ENCODE measurements at places on chromosomes 12 and 14. TPM values are rescaled to one million over a fixed set of nuclear protein-coding genes. Genes with fewer than 3 reads are reported as not detected.

- no peak for DNase-seq
Measured at GRCh38 chr12:1518591-1519516, 75.5 kb downstream of the FBXL14 start.

Gene DAZAP2
- total RNA-seq = 143 TPM

DNA sequence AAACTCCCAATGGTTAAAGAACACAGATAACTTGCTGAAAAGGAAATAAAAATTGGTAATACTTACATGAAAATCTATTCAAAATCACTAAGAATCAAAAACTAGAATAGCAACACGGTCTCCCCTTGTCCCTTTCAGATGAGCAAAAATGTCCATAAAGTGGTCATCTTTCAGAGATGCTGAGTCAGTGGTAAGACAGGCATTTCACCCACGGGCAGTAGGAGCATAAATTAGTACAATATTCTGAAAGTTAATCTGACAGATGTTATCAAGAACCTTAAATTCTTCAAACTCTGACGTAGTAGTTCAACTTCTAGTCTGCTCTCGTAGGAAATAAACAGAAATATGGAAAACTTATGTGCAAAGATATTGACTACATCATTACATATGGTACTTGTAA lies 33.1 kb upstream of the GNPNAT1 start:
- DNase-seq = no peak

DNA sequence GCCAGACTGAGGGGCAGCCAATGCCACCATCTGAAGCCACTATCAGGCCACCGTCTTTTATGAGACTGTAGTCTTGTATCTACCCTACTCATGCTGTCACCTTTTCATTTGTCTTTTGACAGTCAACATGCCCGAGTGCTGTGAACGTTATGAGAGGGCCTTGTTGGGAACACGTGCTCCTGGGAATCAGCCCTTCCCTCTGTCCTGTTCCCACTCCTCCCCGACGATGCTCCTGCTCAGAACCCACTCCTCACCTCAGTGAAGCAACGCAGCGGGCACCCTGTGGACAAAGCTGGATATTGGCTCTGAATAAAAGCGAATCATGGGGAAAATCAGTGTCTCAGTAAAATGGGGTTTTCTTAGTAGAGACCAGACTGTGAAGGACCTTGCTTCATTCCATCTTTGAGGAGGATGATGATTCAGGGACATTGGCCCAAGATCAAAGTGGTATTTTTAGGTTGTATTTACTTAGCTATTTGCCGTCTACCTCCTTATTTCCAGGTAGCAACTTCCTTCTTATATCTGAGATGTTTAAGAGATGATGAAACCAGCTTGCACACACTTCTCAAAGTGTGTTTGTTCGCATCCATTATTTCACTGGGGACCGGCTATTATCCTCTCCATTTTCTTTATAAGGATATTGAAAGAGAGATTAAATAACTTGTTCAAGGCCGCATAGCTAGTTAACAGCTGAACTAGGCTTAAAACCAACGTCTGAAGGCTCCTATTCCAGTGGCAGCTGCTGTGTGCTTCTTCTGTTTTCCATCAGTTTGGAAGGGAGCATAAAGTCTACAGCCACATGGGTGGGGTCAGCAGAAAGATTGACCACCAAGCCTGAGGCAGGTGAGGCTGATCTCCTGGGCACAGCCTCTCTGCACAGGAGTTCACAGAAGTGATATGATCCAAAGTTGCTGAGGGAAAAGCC lies 43.9 kb upstream of the CTDSP2 start:
- no peak for DNase-seq

DNA sequence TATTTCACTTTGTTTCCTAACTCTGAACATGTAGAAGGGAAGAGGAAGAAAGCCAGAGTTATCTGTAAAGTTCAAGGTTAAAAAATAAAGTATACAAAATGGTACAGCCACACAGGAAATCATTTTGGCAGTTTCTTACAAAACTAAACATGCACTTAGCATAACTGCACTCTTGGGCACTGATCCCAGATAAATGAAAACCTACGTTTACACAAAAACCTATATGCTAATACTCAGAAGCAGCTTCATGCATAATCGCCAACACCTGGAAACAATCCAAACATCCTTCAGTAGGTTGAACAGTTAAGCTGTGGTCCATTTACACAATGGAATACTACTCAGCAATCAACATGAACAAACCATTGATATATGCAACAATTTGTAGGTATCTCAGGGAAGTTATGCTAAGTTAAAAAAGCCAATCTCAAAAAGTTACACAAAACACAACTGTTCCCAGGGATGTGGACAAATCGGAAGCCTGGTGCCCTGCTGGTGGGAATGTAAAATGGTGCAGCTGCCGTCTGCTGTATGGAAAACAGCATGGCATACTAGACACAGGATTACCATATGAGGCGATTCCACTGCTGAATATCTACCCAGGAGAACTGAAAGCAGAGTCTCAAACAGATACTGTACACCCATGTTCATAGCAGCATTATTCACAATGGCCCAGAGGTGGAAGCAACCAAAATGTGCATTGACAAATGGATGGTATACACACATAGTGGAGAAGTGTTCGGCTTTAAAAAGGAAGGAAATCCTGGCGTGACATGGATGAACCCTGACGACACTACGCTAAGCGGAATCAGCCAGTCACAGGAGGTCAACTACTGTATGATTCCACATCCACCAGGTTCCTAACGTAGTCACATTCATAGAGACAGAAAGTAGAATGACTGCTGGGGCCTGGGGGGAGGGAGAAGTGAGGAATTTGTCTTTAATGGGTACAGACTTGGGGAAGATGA lies 37.7 kb downstream of the NRDE2 start:
- DNase-seq = no peak

- no peak for DNase-seq
Measured at GRCh38 chr12:46455648-46456352, 83.2 kb upstream of the SLC38A2 start.

DNA sequence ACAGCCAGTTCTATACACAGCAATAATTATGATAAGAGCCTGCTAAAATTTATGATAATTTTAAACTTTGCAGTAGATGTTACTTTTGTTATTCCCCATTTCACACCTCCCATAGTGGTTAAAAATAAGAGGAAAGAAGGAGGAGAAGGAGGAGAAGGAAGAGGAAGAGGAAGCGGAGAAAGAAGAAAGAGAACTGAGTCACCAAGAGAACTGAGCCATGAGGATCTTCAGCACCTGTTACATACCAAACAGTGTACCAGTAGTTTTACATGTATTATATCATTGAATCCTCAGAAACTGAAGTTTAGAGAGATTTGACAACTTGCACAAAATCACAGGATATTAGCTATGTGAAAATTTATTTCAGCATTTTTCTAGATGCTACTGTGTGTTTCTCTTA lies 3.9 kb downstream of the CD163 start:
- DNase-seq = no peak

DNA sequence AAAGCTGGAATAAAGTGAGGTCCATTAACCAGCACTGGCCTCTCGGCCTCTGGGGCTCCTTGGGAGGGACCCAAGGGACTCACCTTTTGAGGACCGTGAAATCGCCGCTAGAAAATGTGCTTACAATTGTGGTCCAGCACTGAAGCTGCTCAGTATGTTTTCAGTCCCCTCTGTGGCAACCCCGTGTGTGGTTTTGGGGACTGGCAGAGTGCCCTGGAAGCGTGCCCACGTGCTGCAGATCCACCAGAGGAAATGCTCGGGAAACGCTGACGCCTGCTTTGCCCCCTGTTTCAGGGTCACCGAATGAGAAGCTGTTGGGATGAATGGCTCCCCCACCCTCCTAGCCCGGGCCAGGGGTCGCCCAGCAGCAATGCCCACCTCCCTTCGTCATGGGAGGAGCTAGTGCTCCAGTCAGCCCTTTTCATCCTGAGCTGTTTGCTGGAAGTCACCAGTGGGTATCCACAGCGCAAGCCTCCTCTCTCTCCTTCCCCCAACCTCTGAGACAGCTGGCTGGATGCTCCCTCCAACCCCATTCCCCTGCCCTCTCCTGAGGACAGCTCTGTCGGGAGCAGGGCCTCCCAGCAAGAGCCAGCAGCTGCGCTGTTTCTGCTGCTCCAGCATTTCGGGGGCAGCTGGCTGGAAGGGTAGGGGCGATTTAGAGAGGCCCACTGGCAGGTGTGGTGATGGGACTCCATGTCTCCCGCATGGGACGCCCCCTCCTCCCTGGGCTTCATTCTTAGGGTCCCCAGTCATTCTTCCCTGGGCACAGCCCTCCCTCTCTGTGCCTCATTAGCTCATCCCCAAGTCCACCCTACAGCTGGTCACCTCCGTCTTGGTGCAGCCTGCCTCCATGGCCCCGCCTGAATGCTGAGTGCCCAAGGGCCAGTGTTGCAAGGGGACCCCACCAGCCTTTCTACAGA lies 33.2 kb upstream of the PPP1R13B start:
- no peak for DNase-seq

Gene RNASE7
- total RNA-seq = not detected

Gene SLC4A8
- total RNA-seq = 1.1 TPM

Gene CPNE6
- total RNA-seq = not detected

DNA sequence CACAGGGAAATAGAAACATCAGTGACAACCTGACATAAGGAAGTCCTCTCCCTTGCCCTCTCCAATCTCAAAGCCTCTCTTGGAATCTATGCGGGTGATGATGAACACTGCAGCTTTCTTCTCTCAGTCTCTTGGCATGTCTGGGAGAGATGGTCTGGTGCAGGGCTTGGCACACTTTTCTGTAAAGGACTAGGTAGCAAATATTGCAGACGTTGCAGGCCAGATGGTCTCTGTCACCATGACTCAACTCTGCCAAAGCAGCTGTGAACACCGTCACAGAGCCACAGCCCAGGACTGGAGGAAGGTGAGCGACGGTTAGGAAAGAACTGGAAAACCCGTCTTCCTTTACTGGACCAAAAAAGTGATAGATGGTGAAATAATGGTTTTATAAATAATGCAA lies 591.0 kb upstream of the TMEM132C start:
- DNase-seq = no peak

- DNase-seq = no peak
Measured at GRCh38 chr12:92602476-92602875, 100.3 kb upstream of the PLEKHG7 start.

DNA sequence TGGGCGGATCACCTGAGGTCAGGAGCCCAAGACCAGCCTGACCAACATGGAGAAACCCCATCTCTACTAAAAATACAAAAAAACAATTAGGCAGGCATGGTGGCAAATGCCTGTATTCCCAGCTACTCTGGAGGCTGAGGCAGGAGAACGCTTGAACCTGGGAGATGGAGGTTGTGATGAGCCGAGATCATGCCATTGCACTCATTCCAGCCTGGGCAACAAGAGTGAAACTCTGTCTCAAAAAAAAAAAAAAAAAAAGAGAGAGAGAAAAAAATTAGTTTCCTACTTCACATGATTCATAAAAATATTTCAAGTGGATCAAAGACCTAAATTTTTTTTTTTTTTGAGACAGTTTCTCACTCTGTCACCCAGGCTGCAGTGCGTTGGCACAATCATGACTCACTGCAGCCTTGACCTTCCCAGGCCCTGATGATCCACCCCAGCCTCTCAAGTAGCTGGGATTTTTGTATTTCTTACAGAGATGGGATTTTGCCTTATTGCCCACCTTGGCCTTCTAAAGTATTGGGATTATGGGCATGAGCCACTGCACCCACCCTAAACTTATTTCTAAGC lies 24.9 kb downstream of the FCF1 start:
- DNase-seq = no peak

GRCh38 chr12:21602774-21603173 lies 1.9 kb downstream of the GYS2 start:
- DNase-seq = no peak

Data from activated T-cell treated with anti-CD3 and anti-CD28 coated beads, Interleukin-2, amount 50 U/mL, for 4 hours (primary cell).